HT-29 (cell line): ENCODE measurements at places on chromosomes 16 and 17.
A peak's percentile ranks its signal among the peaks of the same experiment; 100 is the strongest.

DNA sequence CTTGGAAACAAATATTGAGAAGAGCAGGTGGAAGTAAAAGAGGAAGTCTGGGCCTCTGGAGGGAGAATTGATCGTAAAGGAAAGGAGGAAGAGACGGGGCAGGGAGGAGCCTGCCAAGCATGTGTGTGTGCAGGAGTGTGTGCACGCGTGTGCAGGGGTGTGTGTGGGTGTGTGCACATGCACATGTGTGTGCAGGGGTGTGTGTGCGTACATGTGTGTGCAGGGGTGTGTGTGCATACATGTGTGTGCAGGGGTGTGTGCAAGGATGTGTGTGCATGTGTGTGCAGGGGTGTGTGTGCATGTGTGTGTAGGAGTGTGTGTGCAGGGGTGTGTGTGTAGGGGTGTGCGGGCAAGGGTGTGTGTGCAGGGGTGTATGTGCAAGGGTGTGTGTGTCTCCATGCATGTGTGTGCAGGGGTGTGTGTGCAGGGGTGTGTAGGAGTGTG, 10.0 kb downstream of the CEP295NL start:
- DNase-seq = no peak

DNA sequence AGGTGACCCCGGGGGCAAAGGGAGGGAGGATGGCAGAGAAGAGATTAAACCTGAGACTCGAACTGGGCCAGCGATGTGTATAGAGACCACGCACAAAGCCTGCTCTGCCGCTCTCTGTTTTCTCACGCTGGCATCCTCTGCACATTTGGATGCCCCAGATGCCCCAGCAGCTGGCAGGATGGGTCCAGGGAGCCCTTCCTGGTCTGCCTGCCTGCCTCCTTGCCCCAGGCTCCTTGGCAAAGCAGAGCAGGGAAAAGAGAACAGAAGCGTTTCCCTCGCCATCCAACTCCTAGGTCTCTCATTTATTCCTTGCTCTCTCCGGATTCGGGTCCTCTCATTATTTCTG, 5.2 kb upstream of the PIPOX start:
- no peak for DNase-seq

GRCh38 chr17:7340179-7340578, 3.9 kb downstream of the ACAP1 start:
- DNase-seq = no peak

- DNase-seq = no peak
Measured at GRCh38 chr17:57762452-57763395, 17.6 kb upstream of the CCDC182 start.

DNA sequence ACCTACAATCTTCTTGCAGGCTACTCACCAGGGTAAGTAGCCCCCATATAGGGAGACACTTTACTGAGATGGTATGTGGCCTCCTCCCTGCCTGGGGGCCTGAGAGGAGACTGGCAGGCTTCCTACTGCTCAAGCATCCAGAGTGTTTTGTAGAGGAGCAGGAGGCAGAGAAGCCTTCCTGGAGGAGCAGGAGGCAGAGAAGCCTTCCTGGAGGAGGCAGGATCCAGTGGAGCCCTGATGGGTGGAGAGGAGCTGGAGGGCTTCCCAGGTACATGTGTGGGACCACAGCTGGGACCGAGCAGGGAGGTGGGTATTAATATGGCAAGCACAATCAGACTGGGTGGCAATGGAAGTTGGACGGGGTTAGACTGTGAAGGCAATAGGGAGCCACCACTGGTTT, 2.1 kb upstream of the ADGRG5 start:
- DNase-seq = no peak

GRCh38 chr17:2237521-2237921, 66.1 kb downstream of the SMG6 start:
- DNase-seq = no peak

DNA sequence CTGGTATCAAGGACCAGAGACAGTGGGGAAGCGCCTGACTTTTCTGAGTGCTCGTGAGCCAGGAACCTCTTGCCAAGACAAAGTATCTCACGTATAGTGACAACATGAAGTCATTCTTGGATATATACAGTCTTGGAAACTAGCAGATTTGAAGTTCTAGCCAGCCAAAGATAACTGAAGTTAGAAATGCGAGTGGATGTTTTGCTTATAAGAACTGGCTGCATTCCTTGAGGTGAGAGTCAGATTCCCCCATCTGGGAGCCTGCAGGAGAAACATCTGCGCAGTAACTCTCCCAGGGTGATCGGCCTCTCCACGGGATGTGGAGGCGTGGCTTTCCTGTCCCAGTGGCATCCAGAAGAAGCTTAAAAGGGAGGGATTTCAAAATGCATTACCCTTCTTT, 89.8 kb downstream of the SHISA6 start:
- DNase-seq = no peak

DNA sequence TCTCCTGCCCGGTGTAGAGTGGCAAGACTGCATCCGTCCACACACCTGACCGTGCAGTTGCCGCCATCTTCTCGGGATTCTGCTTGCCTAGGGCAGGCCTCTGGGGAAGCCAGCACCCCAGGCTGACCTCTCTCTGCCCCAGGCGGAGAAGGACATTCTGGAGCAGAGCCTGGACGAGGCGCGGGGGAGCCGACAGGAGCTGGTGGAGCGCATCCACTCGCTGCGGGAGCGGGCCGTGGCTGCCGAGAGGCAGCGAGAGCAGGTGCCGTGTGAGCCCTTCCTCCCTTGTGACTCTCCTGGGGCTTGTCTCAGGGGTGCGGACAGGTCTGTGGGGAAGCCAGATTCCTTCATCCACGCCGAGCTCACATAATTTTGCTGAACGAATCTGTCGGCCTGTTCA, 19.8 kb downstream of the CARD14 start:
- DNase-seq = no peak

GRCh38 chr17:40056379-40057015, 2.3 kb upstream of the MED24 start:
- no peak for DNase-seq

GRCh38 chr16:9047689-9048301, 43.6 kb upstream of the HAPSTR1 start:
- DNase-seq = peak; percentile 97

DNA sequence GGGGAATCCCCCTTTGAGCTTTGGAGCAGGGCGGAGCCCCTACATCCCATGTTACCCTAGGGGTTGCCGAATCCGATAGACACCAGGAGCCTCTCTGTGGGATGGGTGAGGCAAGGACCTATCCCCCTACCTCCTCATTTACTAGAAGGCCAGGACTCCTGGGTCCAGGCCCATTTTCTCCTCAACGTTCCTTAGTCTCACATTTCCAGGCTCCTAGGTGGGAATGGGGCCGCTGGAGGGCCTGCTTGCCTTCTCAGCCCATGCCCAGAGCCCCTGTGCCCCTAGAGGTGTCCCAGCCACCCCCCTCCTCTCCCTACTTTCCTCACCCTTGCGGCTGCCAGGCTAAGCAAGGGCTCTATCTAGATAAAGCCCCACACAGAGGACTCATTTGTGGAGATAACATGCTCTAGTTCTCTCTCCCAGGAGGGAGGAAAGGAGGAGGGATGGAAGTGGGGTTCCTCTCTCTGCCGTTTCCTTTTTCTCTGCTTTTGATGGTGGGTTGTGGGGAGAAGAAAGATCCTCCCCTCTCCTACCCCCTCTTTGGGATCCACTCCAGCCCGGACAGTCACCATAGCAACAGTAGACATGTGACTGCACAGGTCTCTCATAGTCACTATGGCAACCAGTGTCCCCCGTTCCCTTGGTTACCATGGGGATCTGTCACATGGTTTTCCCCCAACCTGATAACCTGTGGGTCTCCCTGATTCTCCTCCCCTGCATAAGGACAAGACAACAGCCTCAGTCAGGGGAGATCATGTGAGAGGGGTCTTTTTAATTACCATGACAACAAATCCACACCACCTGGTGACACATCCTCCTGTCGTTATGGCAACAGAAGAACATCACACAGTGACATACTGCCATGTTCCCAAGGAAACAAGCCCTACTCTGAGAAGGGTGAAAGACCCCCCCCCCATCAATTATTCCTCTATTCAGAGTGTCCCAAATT, 5.2 kb downstream of the CACNA1G start:
- DNase-seq = peak; percentile 39

DNA sequence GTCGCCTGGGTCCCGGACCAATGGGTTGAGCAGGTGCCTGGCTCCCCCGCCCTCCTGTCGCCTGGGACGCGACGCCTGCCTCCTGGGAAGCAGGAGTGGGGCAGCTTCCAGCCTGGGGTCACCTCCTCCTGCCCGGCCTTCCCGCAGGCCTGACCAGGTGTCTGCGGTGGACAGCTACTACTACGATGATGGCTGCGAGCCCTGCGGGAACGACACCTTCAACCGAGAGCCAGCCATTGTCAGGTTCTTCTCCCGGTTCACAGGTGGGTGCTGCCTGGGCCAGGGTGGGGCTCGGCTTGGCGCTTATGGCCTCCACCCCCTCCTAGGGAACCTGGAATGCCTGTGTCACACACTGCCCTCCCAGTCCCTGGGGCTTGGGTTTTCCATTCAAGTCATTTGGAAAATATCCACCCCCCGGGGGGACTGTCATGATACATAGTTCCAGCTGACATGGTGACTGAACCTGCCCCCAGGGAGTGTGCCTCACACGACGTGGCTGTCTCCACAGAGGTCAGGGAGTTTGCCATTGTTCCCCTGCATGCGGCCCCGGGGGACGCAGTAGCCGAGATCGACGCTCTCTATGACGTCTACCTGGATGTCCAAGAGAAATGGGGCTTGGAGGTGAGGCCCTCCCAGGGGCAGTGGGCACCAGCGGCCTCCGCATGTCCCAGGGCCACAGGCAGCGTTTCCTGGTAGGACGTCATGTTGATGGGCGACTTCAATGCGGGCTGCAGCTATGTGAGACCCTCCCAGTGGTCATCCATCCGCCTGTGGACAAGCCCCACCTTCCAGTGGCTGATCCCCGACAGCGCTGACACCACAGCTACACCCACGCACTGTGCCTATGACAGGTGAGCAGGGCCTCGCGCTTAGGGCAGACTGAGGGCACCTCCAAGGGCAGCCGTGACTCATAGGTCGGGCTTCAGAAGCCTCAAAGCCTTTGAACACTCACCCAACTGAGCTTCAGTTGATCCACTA, 2.3 kb downstream of the DNASE1 start:
- no peak for DNase-seq

DNA sequence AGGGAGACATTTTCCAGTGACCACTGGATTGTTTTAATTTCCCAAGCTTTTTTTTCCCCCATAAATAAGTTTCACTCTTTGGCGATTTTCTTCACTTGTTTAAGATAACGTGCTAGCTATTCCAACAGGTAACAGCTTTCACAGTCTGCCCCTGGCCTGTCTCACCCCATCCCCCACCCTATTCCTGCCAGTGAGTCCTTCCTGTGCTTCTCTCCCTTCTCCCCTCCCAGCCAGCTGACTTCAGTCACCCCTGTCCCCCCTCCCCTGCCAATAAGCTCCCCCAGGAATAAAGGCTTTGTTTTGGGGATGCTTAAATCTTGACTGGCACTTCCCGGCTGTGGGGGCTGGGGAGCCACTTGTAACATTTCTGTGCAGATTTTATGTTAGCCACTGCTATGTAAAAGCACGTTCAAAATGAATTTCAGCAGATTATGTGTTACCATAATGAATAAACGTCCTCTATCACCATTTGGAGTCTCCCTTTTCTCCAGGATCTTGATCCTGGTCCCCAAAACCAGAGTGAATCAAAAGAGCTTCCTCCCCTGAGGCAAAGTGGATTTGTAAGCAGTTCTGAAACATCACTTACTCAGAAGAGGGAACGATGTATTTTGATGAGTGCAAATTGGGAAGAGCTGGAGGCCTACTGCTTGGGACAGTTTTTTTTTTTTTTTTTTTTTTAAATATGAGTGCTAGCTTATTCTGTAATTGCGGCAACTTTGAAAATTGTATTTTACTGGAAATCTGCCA, 58.2 kb downstream of the IGF2BP1 start:
- no peak for DNase-seq

DNA sequence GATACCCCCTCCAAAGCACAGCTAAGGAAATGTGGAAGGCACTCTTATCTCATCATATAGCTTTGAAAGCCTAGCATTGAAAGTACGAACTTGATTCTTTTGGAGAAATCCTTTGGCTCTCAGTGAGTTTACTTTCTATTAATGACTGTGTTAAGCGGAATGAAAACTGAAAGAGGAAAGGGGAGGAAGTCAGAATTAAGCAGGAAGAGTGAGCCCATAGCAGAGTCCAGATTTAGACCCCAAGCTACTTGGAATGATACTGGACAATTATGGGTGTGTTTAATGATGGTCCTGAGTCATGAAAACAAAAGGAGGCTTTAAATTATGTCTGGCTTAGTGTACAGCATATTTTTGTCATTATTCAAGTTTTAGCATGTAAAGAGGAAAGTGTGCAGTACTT, 42.2 kb downstream of the TENT4B start:
- DNase-seq = no peak

DNA sequence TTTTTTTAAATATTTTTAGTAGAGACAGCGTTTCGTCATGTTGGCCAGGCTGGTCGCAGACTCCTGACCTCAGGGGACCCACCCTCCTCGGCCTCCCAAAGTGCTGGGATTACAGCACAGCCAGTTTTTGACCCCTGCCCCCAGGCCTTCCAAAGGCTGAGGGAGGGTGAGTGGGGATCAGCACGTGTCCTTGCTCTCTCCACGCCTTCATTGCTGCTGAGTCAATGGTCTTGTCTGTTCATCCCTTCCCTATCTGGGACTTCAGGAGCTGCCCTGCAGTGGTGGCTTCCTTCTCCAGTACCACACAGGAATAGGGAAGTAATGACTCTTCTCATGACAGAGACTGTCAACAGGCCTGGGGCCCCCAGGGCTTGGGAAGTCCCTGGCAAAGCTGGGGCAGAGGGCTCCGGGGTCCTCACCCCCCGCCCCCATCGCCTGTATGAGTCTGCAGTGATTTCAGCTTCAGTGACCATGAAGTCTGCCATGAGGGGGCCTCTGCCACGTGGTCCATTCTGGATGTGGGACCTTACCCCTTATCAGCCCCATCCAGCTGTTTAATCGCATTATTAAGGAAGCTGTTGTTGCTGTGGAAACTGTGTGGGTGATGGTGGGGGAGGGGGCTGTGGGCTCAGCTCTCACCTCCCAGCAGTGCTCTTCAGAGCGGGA, 6.1 kb downstream of the ABCC3 start:
- no peak for DNase-seq

GRCh38 chr16:28869201-28869600, 5.6 kb downstream of the SH2B1 start:
- DNase-seq = no peak

GRCh38 chr17:64152428-64153125, 22.6 kb upstream of the ERN1 start:
- DNase-seq = no peak

DNA sequence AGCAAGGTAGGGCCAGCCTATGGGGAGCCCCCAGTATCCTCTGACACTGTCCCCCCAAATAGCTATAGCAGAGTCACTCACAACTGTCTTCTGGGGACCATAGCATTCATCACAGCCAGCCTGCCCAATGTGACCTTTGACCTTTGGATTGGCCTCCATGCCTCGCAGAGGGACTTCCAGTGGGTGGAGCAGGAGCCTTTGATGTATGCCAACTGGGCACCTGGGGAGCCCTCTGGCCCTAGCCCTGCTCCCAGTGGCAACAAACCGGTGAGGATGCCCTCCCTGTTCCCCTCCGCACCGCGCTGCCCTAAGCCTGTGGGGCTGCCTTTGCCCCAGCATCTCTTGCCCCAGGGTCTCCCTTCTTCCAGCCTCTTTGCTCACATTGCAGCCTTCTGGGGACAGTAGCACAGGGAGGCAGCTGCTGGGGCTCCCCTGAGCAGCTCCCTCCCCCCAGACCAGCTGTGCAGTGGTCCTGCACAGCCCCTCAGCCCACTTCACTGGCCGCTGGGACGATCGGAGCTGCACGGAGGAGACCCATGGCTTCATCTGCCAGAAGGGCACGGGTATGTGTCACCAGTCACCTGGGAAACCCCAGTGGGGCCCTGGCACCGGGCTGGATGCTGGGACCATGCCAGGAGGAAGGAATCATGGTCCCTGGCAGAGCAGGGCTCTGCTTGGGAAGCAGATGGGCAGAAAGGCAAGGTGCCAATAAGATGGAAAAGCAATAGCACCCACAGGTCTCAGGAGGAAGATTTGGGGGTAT, 61.1 kb downstream of the MRC2 start:
- no peak for DNase-seq
